ENCODE measurements at places on chromosomes 6 and 20.

GRCh38 chr20:44646023-44646640 lies 5.4 kb downstream of the ADA start:
- DNase-seq = no peak

DNA sequence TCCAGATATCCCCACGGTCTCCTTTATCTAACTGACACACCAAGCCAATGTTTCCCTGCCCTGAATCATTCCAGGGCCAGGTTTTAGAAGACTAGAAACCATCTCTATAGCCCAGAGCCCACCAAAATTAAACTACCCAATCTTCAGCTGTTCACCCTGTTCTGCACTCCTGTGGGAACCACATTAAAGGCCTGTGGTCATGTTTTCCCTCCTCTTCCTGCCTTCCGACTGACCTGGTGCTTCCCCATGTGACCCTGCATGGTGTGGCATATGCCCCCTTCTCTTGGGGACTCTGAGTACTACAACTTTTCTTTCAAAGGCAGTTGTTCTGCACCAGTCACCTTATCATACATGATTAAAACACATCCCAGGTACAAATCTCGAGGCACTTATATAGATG lies 155.0 kb downstream of the TMEM200A start:
- DNase-seq = no peak

- DNase-seq = peak; percentile 72
Measured at GRCh38 chr6:118377711-118378414, 170.2 kb upstream of the PLN start.

DNA sequence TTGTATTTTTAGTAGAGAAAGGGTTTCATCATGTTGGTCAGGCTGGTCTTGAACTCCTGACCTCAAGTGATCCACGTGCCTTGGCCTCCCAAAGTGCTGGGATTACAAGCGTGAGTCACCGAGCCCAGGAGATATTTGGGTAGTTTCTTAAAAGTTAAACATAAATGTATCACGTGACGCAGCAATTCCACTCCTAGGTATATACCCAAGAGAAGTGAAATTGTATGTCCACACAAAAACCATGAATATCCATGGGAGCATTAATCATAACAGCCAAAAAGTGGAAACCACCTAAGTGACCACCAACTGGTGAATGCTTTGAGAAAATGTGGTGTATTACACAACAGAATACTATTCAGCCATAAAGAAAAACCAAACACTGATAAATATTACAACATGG lies 164.8 kb downstream of the MRPL14 start:
- no peak for DNase-seq

GRCh38 chr20:21325296-21325695 lies 22.2 kb downstream of the XRN2 start:
- DNase-seq = no peak

- DNase-seq = no peak
Measured at GRCh38 chr6:6191476-6191875, 129.0 kb downstream of the F13A1 start.

- DNase-seq = no peak
Measured at GRCh38 chr6:143323729-143324470, 126.6 kb downstream of the ADAT2 start.

DNA sequence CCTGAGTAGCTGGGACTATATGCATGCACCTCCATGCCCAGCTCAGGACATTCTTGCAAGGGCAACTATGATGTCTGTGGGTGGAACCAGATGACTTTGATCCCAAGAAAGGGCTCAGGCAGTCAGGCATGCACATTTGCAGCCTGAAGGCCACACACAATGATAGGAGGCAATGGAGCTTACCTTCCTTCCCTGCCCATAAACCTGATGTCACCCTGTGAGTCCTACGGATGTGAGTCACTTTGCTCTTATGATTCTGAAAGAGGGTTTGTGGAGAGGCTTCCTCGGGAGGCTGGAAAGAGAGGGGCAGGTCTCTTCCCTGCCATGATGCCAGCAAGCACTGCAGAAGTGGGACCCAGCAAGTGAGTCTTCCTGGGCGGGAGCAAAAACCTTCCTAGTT lies 202.4 kb downstream of the LY86 start:
- no peak for DNase-seq

DNA sequence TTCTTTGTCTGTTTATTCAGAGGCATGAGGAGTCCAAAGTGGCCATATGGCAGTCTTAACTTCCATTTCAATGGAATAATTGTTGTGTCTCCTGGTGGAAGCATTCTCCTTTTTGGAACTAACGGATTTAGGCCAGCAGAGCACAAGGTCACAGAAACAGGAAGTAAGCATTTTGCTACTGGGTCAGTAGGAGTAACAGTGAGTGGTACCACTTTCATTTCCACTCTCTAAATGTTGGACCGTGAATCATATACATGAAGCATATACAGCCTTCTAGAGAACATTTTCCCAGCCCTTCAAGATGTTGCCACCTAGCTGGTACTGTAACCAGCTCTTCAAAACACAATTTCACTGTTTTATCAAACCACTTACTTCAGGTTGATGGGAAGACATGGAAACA lies 182.8 kb downstream of the EYS start:
- no peak for DNase-seq

DNA sequence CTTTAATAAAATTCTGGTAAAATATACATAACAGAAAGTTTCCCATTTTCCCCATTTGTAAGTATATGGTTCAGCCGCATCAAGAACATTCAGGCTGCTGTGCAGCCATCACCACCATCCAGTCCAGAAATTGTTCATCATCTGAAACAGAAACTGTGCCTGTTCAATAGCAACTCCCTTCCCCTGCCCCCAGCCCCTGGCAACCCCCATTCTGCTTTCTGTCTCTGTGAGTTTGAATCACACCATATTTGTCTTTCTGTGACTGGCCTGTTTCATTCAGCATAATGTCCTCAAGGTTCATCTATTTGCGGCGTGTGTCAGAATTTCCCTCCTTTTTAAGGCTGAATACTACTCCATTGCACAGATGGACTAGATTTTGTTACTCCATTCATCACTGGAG lies 19.1 kb downstream of the VSTM2L start:
- no peak for DNase-seq

GRCh38 chr6:159758031-159759001 lies 3.5 kb upstream of the ACAT2 start:
- DNase-seq = no peak

DNA sequence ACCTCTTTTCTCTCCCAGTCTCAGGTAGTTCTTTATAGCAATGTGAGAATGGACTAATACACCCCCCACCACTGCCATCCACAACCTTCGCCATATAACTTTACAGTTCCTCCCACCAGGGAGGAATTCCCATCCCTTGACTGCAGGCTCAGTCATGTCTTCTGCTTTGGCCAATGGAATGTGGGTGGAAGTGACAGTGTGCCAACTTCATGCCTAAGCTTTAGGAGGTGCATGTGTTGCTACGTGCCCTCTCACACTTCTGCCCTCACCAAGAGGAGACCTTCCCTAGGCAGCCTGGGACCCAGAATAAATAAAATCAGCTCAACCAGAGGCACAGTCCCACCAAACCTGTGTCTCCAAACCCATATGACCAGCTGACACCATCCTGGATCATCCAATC lies 33.0 kb upstream of the LRRN4 start:
- DNase-seq = no peak

GRCh38 chr6:96651816-96652215 lies 88.9 kb downstream of the FHL5 start:
- DNase-seq = no peak

All from psoas muscle (tissue), 8 donors.